ENCODE measurements at places on chromosomes 5 and 9. TPM values are rescaled to one million over a fixed set of nuclear protein-coding genes. Genes with fewer than 3 reads are reported as not detected.

DNA sequence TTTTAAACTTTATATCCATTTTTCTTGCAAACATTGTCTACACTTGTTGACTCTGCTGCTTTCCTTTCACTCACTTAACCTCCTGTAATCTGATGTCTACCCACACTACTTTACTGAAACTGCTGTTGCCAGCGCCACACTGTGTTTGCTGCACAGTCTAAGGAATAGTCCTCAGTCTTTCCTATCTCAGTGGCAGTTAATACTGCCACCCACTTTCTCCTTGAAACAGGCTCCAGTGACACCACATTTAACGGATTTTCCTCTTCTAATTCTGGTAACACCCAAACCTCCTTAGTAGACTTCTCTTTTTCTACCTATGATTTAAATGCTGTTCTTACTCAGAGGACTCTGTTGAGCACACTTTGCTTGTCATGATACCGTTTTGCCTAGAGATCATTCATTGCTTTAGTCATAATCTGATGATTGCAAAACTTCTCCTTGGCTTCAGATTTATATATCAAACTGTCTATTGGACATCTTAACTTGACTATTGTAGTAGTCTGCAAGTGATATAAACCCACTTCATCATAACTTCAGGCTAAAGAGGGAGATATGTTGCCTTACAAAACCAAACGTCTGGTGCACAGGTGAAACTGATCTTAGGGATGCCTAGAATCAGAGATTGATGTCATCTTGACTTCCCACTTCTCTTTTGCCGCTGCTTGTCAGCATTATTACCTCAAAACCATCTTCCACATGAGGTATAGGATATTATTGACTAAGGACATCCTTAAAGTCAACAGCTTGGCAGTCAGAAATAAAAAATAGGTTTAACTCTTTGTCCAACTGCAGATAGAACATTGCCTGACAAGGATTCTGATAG is 94.1 kb downstream of the CDC42SE2 start:
- no peaks in the 10 kb centered on the region for H3K27me3 ChIP-seq
- H3K4me1 ChIP-seq = no peaks in the 10 kb centered on the region
- H3K36me3 ChIP-seq = peaks cover 15% of the 10 kb centered on the region
- no peak overlapping the region for H3K27ac ChIP-seq

DNA sequence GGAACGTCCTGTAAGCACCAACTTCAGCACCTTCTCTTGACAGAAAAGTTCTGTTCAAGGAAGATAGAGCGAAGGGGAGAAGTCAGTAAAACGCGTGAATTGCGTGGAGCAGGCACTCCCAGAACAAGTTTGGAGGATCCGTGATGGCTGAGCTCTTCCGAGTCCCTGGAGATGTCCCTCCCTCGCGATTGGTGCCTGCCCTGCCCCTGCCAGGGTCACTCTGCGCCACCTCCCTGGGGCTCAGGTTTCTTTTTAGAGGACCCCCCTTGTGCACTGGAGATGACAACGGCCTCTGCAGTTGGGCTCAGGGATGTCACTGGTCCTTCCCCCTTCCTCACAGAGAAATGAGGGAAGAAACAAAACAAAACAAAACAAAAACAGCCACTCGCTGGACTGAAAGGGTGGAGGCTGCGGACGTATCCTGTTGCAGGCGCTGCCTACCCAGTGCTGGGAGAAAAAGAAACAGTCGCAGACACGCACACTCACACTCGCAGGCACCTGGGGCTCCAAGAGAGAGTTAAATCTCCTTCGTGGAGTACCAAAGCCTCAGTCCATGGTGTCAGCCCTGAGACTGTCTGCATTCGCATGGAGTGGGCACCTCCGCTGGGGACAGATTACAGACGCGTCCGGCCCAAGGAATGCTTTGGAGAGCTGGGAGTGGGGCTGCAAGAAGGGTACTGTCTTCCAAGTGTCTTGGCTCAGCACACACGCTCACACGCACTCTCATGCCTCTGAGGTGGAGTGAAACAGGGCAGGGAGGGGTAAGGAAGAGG is 512.7 kb downstream of the SLCO4C1 start:
- H3K36me3 ChIP-seq = no peaks in the 10 kb centered on the region
- peak overlapping the region; percentile 5 for H3K4me3 ChIP-seq
- no peaks in the 10 kb centered on the region for H3K27me3 ChIP-seq
- no peak overlapping the region for H3K27ac ChIP-seq

The BTNL3 gene
- total RNA-seq = not detected

The FBXW11 gene
- total RNA-seq = 57.9 TPM

GRCh38 chr5:95043234-95043633 is 241.7 kb downstream of the MCTP1 start:
- no peaks in the 10 kb centered on the region for H3K27me3 ChIP-seq
- DNase-seq = no peak
- H3K4me1 ChIP-seq = peaks cover 11% of the 10 kb centered on the region
- H3K27ac ChIP-seq = no peak overlapping the region
- H3K4me3 ChIP-seq = no peak overlapping the region
- H3K36me3 ChIP-seq = no peaks in the 10 kb centered on the region

GRCh38 chr5:65290677-65291076 is 191.0 kb downstream of the ADAMTS6 start:
- H3K27ac ChIP-seq = no peak overlapping the region
- H3K4me1 ChIP-seq = no peaks in the 10 kb centered on the region
- no peaks in the 10 kb centered on the region for H3K27me3 ChIP-seq

- H3K27ac ChIP-seq = no peak overlapping the region
- no peaks in the 10 kb centered on the region for H3K4me1 ChIP-seq
- H3K27me3 ChIP-seq = no peaks in the 10 kb centered on the region
- no peaks in the 10 kb centered on the region for H3K36me3 ChIP-seq
- H3K4me3 ChIP-seq = no peak overlapping the region
- DNase-seq = no peak
These were observed 29.3 kb downstream of the TRIM32 start for GRCh38 chr9:116716438-116716837.

- no peaks in the 10 kb centered on the region for H3K27me3 ChIP-seq
- no peak overlapping the region for H3K4me3 ChIP-seq
- H3K27ac ChIP-seq = no peak overlapping the region
- no peak for DNase-seq
- no peaks in the 10 kb centered on the region for H3K36me3 ChIP-seq
These were observed 171.0 kb downstream of the DAB2IP start for GRCh38 chr9:121822093-121823085.

- no peak overlapping the region for H3K4me3 ChIP-seq
- no peak for DNase-seq
- H3K27ac ChIP-seq = no peak overlapping the region
- H3K4me1 ChIP-seq = no peaks in the 10 kb centered on the region
- H3K27me3 ChIP-seq = no peaks in the 10 kb centered on the region
These were observed 111.1 kb downstream of the ACTL7B start for GRCh38 chr9:108744641-108745040.

The TAF11L3 gene
- total RNA-seq = not detected

- H3K4me1 ChIP-seq = no peaks in the 10 kb centered on the region
- no peaks in the 10 kb centered on the region for H3K36me3 ChIP-seq
- no peak overlapping the region for H3K27ac ChIP-seq
- DNase-seq = no peak
- H3K4me3 ChIP-seq = no peak overlapping the region
These were observed 35.9 kb downstream of the SPZ1 start for GRCh38 chr5:80355686-80356085.

DNA sequence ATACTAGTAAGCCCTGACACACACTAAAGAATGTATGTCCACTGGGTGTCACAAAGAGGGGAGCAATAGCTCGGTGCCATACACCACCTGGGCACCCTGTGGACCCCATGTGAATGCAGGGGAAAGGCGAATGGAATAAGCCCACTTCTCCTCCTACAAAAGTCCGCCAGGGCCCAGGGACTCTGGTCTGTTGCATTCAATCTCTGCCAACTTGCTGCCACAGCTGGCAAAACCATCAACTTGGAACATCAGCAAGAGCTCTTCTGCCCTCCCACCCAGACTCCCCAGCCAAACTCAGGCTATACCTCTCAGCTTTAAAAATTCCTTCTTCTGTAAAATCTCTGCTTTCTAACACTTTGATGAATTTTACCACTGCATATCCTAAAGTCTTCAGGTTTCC is 54.5 kb downstream of the PFDN1 start:
- DNase-seq = no peak
- peaks cover 75% of the 10 kb centered on the region for H3K4me1 ChIP-seq
- no peak overlapping the region for H3K4me3 ChIP-seq
- peaks cover 30% of the 10 kb centered on the region for H3K36me3 ChIP-seq
- H3K27me3 ChIP-seq = no peaks in the 10 kb centered on the region

- DNase-seq = no peak
- no peak overlapping the region for H3K4me3 ChIP-seq
- H3K27ac ChIP-seq = peak overlapping the region; percentile 90
- H3K36me3 ChIP-seq = no peaks in the 10 kb centered on the region
- peaks cover 59% of the 10 kb centered on the region for H3K4me1 ChIP-seq
These were observed 2.9 kb upstream of the NDST1 start for GRCh38 chr5:150505041-150505511.

GRCh38 chr5:165630261-165630778 is 2124.9 kb downstream of the MAT2B start:
- H3K27me3 ChIP-seq = no peaks in the 10 kb centered on the region
- DNase-seq = peak; percentile 40
- no peak overlapping the region for H3K27ac ChIP-seq
- H3K36me3 ChIP-seq = no peaks in the 10 kb centered on the region
- no peak overlapping the region for H3K4me3 ChIP-seq

All from heart right ventricle (tissue), 16 donors.